Esophagus squamous epithelium (tissue), 5 donors: ENCODE measurements at places on chromosomes 16 and 17. TPM values are rescaled to one million over a fixed set of nuclear protein-coding genes. Genes with fewer than 3 reads are reported as not detected.

The PYDC1 gene
- not detected for total RNA-seq

The ARRB2 gene
- 4.4 TPM for total RNA-seq

The RNF222 gene
- 8.1 TPM for total RNA-seq

The TSPOAP1 gene
- total RNA-seq: 3.3 TPM

The PLCG2 gene
- 12.4 TPM for total RNA-seq

DNA sequence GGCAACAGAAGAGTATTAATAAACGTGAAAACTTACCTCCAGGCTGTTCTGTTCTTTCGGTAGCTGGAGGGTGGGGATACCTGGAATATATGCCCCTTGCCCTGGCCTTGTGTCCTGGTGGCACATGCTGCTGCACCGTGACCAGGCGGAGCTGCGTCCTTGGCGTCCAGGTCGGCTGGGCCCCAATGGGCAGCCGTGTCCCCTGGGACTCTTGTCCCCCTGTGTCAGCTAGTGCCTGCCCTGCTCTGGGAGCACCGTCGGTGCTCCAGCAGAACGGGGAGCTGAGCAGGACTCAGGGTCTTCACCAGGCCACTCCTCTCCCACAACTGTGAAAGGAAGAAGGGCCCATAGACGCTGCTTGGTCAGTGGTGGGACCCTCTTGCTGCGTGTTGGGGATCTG is 7.9 kb downstream of the ZNF213 start:
- no peak for DNase-seq
